SW 1271 (cell line): ENCODE measurements at places on chromosomes 13 and 19.

- DNase-seq: no peak
These were observed 120.0 kb downstream of the CYSLTR2 start for GRCh38 chr13:48773531-48774275.

DNA sequence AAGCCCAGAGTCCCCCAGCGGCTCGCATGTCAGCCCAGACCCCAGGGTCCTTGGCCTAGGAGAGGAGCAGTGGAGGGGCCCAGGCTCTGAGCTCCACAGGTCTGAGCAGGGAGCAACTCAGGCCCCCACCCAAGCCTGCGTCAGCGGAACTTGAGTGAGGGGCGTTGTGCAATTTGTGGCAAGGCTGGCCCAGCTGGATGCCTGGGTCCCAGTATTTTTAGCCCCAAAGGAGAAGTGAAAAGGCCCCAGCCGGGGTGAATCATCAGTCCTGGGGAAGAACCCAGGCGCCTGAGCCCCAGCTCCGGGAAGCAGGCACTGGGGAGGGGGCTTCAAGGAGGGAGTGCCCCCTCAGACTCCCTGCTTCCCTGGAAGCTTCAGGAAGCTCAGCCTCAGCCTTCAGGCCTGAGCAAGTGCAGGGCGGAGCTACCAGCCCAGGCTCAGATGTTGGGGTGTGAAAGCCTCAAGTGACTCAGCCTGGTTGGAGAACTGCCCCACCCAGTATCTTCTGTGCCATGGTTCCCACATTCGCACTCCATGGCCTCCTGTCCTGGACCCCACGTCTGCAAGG lies 7.2 kb downstream of the MED29 start:
- DNase-seq: peak; percentile 25

GRCh38 chr19:53844849-53845246 lies 20.7 kb upstream of the NLRP12 start:
- DNase-seq: no peak

GRCh38 chr13:105957769-105958438 lies 577.6 kb downstream of the EFNB2 start:
- no peak for DNase-seq

- no peak for DNase-seq
These were observed 417.1 kb downstream of the OLFM4 start for GRCh38 chr13:53445686-53446085.

GRCh38 chr13:112240076-112240475 lies 136.1 kb upstream of the SPACA7 start:
- DNase-seq: no peak

DNA sequence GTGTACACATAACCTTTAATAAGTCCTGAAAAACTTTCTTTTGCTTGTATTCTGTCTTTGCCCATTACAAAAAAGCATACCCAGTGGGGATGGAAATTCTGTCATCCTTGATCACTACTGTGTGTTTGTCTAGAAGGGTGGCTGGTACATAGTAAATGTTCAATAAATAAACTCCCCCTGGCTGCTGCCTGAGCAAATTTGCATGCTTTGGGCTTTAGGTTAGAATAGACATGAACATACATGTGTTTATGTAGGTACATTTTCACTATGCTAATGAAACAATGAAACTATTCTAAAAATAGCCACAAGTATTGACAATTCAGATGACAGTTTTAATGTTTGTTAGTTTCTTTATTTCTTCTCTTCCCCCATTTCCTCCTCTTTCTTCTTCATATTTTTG lies 36.1 kb downstream of the TNFSF13B start:
- no peak for DNase-seq

GRCh38 chr13:82719987-82720386 lies 1162.3 kb downstream of the SLITRK1 start:
- DNase-seq: no peak

- DNase-seq: no peak
These were observed 324.9 kb downstream of the FOXO1 start for GRCh38 chr13:40341501-40341900.

DNA sequence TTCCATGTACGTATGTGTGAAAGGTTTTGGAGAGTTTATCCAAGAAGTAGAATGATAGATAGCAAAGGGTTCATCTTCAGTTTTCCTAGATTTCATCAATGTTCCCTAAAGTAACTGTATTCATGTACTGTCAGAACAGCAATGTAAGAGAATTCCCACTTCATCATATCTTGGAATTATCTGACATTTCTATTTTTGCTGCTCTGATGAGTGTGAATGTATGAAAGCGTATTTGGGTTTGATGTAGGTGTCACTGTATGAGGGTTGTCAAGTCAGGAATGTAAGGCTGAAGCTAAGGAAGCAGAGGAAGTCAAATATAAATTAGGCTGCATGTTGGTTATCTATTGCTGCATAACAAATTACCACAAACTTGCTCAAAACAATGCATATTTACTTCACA lies 7.2 kb upstream of the KATNAL1 start:
- DNase-seq: no peak

GRCh38 chr19:49148784-49149651 lies 6.2 kb downstream of the HRC start:
- DNase-seq: peak; percentile 80
